ENCODE measurements at places on chromosomes 7 and 10.

DNA sequence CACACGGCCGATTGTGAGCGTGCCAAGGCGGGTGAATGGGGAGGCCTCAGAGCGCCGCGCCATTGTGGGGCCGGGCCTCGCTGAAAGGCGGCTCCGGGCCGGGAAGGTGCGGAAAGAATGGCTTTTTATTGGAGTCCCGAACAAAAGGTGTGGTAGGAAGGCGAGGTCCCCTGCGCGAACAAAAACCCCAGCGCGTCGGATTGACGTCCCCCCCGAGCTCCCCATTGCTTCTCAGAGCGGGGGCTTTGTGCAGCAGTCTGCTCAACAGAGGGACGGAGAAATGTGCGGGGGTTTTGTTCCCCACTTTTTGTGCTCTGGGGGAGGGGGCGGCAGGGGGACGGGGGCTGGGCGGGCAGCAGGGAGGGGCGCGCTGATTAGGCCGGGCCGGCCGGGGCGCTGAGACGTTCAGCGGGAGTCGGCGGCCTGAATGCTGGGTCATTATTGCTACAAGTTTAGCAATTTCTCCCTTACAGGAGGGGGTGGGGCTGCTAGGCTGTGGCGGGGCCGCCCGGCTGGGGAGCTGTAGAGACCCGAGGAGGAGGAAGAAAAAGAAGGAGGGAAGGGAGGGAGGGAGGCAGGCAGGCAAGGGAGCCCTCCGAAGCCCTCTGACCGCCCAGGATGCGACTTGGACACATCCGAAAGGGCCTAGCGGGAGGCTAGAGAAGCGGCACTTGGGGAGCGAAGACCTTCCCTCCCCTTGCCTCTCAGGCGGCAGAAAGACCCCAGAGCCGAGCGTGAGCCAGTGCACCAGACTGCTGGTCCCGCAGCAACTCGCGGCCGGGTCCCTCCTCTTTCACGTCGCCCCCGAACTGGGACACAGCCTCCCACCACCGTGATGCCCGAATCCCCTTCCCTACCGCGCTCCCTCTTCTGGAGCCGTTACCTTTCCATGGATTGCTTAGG lies 4.6 kb downstream of the NKX2-3 start:
- DNase-seq, result no peak

GRCh38 chr7:117775801-117776200 lies 97.4 kb downstream of the CTTNBP2 start:
- DNase-seq, result no peak

DNA sequence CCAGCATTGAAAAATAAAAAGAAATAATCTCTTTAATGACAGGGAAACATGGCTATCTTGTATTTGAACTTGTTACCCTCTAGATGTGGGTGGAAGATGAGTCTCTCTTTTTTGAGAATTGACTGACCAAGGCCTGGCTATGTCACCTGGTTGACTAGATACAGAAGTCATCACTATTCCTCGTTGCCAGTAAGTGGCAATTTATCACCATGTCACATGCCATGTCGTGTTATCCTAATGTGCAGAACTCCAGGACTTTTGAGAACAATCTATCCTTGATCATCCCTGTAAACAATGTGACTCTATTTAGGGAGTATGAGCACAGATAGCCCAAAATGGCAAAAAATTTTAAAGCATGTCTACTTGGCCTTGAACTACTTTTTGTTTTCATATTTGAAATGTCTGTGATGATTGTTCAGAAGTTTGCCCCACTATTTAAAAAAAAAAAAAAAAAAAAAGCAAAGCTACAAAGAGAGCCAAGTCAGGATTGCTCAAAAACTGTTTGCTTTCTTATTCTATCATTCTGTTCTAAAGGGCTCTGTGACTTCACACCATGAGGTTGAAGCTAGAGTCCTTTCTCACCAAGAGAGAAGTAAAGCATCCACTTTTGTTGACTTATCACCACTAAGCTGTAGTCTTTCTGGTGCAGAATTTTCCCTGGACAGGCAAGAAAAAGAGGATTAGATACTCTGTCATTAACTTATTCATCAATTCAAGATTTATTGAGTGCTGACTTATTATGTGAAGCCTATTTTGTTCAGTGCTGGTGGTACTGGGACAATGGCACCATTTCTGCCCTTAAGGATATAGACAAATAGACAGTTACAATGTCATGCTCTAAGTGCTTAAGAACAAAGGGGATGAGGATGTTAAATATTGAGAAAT lies 10.4 kb upstream of the WIPF3 start:
- no peak for DNase-seq

- no peak for DNase-seq
Measured at GRCh38 chr10:89207181-89207800, at the start of gene CH25H. Gene CH25H (minus strand): TSS chr10:89207317. CDS start chr10:89207292, 25 bp downstream.

DNA sequence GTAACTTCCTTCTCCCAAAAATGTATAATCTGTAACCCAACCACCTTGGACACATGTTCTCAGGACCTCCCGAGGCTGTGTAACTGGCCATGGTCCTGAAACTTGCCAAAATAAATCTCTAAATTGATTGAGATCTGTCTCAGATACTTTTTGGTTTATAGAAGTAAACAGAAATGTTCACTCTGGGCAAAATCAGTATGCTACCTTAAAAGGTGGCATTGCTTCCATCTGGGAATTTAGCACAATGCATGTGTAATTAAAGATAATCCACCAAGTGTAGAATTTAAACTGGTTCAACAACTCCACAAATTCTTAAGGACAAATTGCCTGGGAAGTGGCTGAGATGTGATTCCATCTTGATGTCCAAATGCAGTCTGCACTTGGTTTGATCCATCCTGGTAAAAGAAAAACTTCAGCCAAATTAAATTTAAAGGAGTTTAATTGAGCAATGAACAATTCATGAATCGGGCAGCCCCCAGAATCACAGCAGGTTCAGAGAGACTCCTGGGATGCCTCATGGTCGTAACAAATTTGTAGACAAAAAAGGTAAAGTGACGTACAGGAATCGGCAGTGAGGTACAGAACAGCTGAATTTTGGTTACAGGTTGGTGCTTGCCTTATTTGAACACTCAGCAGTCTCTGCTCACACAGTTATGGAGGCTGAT lies 102.6 kb upstream of the PFKP start:
- no peak for DNase-seq

Data from forelimb muscle (tissue), 1 donor.